Urinary bladder (tissue), 4 donors: ENCODE measurements at places on chromosomes 4 and X.

DNA sequence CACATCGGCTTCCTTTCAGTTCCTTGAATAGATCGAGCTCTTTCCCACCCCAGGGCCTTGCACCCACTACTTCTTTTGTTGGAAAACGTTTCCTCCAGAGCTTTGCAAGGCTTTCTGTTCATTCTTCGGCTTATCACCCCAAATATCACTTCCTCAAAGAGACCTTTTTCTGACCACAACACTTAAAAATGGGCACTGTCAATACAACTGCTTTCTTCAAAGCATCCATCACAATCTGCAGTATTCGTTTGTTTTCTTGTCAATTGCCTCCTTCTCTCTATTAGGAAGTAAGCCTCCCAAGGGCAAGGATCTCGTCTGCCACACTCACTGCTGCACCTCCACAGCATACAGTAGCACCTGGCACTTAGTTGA is 17.7 kb upstream of the CENPU start:
- no peak for DNase-seq

DNA sequence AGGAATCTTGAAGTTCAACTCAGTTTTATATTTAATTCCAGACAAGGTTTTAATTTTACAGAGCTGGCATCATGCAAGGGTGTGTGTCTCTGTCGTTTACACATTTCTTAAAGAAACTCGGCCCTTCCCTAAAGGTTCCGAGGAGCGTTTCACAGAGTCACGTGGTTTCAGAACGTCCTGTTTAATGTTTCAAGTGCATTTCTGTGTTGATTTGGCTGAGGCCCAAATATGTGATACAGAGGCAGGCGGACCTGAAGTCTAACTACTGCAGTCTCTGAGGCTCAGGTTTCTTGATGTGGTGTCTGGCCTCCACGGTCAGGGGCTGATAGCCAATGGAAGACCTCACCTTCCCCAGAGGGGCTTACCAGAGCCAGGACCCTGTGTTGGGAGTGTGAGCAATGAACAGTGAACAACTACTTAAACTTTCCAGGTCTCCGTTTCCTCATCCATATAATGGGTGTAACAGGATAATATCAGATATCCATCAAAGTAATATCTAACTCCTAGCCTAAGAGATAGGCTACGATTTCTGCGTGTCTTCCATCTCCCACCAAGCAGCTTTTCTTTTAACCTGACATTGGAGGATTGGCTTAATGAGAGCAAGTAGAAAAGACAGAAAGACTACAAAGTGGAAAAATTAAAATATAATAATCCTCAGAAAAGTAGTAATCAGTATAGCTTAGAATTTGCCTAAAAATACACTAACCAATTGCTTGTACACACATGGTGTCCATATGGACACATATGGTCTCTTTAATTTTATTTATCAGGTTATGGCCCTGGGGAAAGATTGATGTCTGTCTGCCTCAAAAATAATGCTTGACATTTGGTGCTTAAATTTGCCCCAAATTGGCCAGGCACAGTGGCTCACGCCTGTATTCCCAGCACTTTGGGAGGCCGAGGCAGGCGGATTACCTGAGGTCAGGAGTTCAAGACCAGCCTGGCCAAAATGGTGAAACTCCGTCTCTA is 50.0 kb upstream of the TRIM2 start:
- DNase-seq, result no peak

DNA sequence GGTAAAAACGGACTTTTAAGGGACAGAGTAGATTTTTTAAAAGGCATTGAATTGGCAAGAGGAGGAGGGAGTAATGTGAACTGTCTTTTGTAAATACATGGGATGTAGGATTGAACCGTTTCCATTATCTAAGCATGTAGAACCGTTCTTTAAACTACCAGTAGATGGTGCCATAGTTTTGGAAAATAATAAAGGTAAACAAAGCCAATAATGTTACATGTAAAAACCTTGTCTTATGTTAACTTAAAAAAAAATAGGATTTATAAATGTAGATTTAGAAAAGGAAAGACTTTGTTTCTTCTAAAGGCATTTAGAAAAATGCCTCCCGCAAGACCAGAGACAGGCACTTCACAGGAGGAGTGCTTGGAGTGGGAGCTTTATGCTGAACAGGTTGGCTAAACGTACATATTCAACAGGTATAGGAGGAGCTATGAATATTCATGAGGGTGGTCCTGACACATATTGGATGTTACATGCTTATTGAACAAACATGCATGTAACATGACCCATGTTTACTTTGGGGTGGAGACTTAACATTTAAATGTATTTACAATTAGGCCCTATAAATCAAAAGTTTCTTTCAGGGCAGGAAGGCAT is 45.5 kb upstream of the FAM241A start:
- peak; percentile 32 for DNase-seq

DNA sequence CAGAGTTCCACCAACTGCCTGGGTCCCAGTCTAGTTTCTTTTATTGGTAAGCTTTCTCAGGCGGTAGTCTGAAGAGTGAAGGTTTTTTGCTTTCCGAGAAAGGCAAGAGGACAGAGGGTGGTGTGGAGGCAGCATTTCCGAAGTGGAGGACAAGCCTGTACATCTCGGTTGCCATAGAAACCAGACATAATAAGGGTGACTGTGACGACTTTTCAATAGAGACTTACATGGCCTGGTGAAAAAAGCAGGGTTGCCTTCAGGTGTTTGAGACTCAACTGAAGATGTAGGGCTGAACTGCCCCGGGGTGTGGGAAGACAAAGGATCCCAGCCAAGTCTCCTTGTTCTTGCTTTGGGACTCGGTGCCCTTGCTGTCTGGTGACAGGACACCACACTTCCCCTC is 53.6 kb upstream of the RAB40AL start:
- no peak for DNase-seq

- DNase-seq, result no peak
Observed at GRCh38 chr4:74534121-74534520, 89.2 kb downstream of the AREG start.

GRCh38 chr4:184807797-184808712 is 17.7 kb downstream of the ACSL1 start:
- DNase-seq, result no peak

DNA sequence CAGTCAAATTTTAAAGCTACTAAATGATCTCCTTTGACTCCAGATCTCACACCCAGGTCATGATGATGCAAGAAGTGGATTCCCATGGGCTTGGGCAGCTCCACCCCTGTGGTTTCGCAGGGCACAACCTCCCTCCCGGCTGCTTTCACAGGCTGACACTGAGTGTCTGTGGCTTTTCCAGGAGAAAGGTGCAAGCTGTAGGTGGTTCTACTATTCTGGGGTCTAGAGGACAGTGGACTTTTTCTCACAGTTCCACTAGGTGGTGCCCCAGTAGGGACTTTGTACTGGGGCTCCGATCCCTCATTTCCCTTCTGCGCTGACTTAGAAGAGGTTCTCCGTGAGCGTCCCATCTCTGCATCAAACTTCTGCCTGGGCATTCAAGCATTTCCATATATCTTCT is 845.2 kb downstream of the PCDH18 start:
- DNase-seq, result no peak

- no peak for DNase-seq
Observed at GRCh38 chr4:167826281-167826680, 266.1 kb upstream of the ANXA10 start.

DNA sequence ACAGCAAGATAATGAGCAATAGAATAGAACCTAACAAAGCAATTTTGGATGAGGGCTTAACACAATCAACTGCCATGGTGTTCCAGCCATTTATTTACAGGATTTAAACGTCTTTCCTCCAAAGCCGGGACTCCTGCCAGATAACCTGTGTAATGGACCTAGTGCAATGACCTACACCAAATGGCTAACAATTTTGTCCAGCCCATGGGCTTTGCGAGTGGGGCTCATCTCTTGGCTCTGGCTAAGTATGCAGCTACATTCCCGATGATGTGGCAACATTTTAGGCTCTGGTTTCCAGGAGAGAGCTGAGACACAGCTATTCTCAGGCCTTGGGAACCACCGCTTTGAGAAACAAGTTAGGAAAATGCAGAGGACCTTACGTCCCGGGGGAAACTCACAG is 822.3 kb upstream of the FTHL17 start:
- DNase-seq, result no peak

DNA sequence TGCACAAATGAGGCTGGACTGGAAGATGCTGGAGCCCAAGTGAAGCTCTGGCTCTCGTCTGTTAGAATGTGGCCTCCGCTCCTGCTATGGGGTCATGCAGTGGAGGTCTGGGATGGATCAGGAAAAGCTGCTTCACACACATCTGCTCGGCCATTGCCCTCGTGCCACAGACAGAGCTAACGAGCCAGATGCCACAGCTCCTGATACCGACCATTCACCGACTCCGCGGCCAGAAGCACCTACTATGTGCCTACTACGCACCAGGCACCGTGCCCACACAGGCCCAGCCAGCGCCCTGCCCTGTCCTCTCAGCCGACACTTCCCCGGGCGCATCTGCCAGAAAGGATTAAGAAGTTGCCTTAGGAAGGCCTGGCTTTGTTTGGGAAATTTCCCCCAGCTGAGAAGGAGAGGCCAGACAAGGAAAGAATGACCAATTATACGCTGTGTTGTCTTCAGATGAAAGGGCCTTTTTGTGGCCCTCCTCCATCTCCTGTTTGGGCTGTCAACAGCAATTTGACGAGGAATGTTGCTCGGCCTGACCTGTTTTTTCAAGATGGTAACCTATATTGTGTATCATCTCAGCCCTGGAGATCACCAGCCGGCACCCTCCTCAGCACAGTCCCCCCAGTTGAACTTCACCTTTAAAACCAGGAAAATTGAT is 34.3 kb downstream of the HMX1 start:
- DNase-seq, result no peak

GRCh38 chr4:137664416-137664815 is 132.1 kb upstream of the PCDH18 start:
- no peak for DNase-seq

DNA sequence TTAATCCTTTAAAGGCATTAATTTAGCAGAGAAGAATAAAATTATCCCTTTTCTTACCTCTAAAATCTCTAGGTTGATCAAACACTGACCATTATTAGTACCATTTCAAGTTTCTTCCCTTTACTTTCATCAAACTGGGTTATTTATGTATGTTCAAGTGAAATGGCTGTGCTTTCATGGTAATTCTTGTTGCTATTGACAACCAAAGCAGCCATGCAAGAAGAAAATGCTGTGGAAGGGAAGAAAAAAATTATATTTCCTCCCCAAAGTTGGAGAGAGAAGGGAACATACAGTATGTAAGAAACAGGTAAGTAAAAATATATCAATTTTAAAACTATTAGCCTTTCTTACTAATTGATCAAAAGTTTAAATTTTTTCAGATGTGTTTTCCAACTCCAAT is 16.2 kb downstream of the NPNT start:
- no peak for DNase-seq

DNA sequence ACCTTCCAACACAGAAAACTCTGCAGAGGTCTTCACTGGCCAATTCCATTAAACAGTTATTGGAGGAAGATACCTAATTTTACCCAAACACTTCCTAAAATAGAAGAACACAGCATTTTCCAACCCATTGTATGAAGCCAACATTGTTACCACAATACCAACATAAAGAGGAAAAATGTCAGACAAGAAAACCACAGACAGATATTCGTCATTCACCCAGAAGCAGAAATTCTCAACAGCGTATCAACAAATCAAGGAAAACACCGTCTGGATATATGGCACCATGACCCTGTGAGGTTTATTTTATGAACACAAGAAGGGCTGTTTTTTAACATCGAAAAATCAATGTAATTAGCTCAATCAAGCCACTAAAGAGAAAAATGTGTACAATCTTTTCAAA is 255.6 kb downstream of the ASMT start:
- DNase-seq, result no peak

DNA sequence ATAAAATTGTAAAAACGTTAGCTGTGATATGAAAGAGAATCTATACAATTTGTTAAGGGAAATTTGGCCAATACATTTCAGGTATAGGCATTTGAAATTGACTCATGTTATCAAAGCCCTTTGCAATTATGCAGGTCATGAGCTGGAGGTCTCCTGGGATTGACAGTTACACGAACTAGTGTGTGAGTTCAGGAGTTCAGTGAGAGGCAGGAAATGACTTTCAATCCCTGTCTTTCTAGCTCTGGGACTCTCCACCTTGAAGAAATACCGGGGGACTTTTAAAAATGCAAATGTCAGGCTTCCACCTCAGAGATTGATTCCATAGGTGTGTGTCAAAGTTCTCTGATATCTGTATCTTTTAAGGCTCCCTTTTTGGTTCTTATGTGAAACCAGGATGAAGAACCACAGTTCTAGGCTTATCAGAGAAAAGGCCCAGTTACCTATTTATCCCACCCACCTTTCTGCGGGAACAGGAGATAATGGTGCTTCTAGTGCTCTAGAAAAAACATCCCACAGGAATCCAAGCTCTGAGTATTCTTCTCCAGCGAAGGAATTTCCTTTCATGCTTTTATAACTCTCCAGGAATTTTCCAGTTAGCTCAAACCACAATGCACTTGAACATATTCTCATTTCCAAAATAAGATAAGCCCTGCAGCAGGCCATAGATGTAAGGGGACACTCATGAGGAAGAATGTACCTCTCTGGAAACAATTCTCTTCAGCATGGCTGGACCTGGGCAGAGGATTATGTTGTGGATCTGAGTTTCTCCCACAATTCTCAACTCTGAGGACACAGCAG is 501.0 kb downstream of the IDS start:
- DNase-seq, result no peak

DNA sequence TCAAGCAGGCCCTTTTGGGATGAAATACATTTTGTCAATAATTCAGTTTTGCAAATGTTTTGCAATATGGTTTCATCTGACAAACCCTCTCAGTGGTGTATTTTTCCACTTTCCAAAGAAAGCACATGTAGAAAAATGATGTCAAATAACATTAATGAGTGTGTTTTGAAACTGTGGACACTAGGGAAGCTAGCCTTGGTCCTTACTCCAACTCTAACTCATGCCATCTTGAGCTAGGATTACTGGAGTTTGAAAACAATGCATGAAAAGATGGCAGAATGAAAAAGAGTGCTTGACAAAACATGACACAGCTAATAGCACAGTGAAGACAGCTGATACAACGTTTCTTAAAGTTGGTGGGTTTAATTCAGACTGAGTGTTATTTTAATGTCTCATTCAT is 41.4 kb downstream of the HAND2 start:
- DNase-seq, result no peak

DNA sequence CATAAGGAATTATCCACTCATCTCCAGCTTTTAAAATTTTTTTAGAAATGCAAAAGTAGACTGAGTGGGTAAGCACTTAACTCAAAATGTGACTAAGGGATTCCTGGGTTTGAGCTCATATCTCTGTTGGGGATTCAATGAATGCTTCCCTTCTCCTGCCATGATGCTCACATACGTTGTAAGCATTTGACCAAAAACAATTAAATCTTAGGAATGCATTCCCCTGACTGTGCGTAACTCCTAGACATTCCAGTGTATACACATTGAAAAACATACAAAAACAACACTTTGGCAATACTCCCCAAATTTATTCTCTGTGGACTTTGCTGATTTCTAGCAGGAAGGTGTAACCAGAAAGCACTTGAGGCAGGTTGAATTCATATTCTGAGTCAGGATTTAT is 29.8 kb downstream of the SPANXA2 start:
- DNase-seq, result no peak

GRCh38 chrX:74382613-74383012 is 38.7 kb upstream of the SLC16A2 start:
- peak; percentile 0 for DNase-seq
